ENCODE measurements at places on chromosomes 4 and X.

DNA sequence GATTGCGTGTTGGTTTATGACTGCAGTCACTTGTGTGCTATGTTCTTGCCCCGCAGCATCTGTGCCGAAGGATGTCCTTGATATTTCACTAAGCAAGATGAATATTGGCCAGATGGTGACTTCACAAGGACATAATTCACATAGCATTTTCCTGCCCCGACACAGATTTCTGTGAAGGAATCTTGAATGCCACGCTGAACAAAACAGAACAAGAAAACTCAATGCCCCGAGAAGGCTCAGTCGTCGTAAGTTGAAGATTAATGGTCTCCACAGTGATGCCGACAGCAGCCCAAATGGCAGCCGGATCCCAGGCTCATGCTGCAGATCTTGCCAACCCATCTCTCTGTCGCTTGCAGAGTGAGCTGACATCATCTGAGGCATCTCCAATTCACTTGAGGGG lies 145.9 kb downstream of the CPEB2 start:
- no peak for DNase-seq

DNA sequence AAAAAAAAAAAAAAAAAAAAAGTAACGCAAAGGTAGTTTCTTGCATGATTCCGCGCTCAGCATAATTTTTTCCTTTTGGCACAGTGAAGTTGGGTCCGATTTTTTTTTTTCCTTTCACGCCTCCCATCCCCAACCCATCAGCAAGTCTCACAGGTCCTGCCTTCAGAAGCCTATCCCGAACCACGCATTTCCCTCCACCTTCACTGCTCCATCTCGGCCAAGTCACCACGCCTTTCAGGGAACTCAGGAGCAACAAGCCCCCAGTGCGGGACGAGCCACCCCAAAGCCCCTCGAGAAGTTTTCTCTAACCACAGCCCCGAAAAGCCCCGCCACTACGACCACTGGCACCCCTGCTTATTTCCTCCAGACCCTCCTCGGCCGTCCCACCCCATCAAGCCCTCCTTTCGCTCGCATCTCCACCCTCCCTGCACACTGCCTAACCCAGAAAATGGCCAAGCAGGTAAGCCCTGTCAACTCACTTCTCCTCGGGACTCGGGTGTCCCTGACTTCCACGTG lies 1.0 kb downstream of the SLBP start:
- DNase-seq = no peak

DNA sequence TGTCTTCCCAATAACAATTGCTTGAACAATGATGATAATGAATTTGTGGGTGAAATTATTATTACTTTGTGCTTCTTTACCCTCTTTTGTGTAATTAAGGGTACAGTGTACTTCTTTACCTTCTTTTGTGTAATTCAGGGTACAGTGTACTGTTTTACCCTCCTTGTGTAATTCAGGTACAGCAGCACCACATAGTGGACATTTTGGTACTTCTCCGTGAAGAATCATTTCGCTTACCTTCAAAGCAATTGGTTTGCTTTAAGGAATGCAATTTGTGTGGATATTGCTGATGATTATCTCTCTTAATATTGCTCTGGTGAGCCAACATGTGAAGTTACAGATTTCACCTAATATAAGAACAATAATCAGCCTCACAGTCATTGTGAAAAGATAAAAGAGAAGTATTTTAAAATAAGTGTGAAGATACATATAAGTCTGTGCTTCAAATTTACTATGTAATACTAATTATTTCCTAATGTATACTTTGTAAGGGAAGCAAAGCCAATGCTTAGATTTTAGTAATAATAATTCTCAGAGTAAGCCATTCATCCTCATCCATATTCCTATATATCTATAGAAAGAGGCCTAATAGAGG lies 27.2 kb upstream of the SEC24B start:
- DNase-seq = no peak

GRCh38 chr4:170011921-170012628 lies 14.1 kb downstream of the MFAP3L start:
- DNase-seq = no peak

DNA sequence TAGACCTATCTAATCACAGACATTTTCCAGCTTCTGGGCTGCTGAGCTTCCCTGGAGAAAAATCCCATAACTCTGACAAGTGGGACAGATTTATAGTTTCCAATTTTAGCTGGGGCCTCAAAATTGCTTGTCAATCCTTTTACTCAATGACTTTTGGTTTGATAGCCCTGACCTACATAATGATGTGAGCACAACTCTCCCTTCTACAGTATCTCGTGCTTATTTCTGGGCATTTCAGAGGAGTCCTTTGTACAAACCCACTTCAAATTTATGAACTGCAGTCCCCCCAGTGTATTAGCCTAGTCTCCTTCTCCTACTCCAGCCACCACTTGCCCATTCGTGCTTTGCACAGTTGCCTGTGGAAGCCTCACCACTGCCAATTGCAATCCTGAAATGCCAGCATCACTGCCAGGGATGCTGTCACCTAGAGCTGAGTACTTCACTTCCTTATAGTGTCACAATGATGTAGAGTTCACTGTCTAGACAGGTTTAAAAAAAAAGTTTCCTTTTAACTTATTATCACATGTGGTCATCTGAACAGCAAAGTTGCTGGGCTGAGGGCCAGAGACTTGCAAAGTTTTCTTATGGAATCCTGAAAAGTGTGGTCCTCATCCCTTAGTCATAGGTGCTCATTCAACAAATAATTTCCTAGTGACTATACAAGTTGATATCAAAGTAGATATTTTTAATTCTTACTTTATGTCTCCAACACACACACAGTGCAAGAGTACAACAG lies 21.2 kb downstream of the TRAM1L1 start:
- no peak for DNase-seq

GRCh38 chrX:80576806-80577533 lies 156.7 kb downstream of the TENT5D start:
- no peak for DNase-seq

GRCh38 chr4:59920416-59920815 lies 1279.7 kb upstream of the ADGRL3 start:
- DNase-seq = no peak

Measured in activated naive CD4-positive, alpha-beta T cell treated with Interleukin-2 at 50 U/mL for 16 hours (primary cell).